ENCODE measurements at places on chromosomes 6 and 20. TPM values are rescaled to one million over a fixed set of nuclear protein-coding genes. Genes with fewer than 3 reads are reported as not detected.

DNA sequence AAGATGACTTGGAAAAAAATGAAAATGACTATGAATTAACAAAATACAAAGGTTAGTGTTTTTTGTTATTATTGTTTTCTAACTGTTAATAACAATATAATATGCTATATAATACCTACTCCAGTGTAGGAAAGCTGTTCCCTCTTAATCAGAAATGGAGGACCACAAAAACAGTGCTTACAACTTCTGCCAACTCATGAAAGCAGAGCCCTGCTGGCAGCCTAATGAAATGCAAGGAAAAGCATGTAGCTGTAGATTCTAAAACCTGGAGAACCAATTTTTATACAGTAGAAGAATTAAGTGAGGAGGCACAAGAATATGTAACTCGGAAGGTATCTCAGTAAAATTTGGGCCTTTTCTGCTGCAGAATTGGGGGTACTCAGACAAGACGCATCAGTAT, 29.4 kb downstream of the PHIP start:
- DNase-seq = no peak

DNA sequence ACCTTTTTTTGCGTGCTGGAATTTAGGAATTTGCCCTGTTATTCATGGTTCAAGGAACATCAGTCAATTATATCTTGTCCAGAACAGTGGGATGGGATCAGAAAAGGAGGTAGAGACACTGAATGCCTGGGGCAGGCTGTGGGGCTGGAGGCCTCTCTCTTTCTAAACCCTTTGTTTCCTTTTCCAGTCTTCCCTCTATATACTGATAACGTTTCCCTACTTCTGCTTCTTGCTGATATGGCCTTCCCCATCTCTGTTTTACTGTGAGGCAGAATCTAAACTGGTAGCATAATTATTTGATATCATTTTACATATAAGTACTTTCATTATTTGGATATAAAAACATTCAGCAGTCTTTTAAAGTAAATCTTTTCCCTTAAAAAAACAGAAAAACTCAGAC, 67.5 kb downstream of the DNAH8 start:
- DNase-seq = no peak

- peak; percentile 88 for DNase-seq
Measured at GRCh38 chr20:856361-856775, 22.9 kb downstream of the FAM110A start.

GRCh38 chr6:154154389-154154967, 115.4 kb downstream of the OPRM1 start:
- DNase-seq = no peak

DNA sequence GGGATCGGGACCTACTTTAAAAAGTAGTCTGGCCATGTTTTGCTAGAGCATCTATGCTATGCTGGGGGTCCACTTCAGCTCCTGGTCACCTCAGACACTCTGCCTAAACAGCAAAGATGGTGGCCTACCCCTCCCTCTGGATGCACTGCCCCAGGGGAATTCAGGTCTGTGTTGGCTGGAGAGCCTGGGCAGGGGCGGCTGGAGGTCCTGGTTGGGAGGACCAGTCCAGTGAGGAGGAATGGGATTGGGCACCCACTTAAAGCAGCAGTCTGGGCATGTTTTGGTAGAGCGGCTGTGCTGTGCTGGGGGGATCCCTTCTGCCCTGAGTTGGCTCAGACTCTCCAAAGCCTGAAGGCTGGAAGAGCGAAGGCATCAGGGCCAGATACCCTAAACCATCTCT, 23.2 kb upstream of the TCF21 start:
- DNase-seq = no peak

Gene MUC21
- total RNA-seq = not detected

Gene FANCE
- 20.2 TPM for total RNA-seq

Gene SAPCD1
- total RNA-seq = 1.4 TPM

DNA sequence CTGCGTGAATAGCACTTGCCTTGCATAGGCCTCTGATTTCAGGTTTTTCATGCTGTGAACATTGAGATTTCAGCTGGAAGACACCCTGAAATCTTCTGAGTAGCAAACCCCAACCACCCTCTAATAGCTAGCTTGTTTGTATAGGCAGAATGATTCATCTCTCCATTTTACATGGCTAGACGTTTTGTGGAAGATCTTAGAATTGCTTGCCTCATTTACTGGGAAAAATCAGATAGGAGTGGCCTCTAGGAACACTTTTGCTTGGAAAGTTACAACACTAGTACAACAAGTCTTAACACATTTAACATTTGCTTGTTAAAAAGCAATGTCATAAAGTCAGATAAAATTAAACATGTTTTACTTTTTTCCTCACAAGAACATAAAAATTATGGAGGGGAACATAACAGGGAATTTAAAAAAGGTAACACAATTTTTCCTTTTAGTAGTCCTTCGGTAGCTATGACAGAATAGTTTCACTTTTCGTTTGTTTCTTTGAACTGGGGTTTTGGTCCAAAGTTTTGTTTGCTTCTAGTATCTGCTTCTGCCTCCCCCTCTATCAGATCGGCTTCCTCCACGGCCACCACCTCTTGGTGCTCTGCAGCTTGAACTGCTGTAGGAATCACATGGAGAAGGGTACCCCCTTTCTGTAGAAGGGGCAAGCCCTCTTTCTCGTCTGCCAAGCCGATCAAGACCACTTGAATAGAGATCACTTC, 102.2 kb upstream of the PTCHD4 start:
- no peak for DNase-seq

Gene BYSL
- total RNA-seq = 21.5 TPM

DNA sequence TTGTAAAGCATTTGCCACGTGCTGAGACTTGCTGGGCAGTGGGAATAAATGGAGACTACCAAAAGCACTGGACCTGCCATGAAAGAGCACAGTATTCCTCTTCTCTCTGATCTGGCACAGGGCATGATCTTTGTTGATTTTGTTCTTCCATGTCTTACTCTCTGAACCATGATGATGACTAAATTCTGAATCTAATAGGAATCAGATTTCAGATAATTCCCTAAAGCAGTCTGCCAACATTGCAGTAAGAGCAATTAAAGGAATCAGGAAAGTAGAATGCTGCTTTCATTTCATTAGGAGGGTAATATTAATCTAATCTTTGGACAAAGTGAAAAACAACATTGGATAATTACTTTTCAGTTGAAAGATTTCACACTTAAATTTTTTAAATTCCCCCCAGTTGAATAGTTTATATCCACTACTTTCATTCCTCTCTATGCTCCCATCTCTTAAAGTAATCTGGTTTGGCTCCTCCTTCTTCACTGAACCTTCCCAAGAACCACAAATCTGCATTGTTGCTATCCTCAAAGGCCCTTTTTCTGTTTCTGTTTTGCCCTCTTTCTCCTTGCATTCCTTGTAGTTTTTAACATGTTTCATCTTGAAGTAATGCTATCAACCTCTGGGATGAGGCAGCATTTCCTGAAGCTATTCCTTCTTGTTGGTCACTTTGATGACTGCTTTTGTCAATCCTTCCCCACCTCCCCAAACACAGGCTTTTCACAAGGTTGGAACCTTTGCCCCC, 243.2 kb upstream of the TENT5A start:
- no peak for DNase-seq

GRCh38 chr6:109768485-109768884, 77.4 kb downstream of the FIG4 start:
- peak; percentile 61 for DNase-seq

GRCh38 chr20:54630582-54630981, 155.2 kb downstream of the DOK5 start:
- DNase-seq = no peak
